Left renal cortex interstitium (tissue), 4 donors: ENCODE measurements at places on chromosomes 16 and 17.

DNA sequence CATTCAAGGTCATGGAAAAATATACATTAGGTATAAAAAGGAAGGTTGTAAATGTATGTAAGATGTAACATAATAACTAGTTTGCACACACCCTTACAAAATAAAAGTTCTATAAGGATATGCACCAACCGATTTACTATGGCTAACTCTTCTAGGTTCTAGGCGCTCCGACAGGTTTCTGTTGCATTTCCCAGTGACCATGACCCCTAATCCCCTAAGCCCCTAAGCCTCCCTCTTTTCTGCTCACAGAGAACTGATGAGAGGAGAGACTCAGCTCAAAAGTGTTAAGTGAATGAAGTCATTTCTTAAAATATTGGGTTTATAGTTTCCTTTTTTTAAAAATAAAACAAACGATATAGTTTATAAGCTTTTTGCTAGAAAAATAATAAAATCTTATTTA, 30.0 kb upstream of the HEATR6 start:
- no peak for DNase-seq

DNA sequence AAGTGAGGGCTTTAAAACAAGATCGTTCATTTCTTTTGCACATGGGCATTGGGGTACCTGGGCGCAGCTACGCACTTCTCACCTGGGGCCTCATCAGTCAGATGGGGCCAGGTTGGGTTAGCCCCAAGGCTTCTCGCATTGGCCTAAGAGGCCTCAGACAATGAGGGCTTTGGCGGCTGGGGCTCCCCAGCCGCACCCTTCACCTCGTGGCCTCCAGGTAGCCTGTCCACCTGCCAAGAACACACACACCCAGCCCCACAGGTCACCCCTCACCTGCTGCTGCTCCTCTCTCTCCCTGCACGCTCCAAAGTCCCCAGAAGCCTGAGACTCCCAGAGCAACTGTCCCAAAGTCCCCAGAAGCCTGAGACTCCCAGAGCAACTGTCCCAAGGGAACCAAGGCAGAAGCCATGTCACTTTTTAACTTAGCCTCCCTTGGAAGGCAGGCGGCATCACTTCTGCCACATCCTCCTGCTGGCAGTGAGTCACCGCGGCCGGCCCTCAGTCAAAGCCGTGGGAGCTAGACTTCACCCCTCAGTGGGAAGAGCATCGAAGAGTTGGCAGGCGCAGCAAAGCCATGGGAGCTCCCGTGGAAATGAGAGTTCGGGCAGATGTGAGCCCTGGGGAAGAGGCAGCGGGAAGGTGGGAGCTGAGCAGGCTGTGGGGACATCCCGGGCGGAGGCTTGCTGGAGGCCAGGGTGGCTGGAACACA, 78.9 kb upstream of the PLCG2 start:
- DNase-seq: no peak

DNA sequence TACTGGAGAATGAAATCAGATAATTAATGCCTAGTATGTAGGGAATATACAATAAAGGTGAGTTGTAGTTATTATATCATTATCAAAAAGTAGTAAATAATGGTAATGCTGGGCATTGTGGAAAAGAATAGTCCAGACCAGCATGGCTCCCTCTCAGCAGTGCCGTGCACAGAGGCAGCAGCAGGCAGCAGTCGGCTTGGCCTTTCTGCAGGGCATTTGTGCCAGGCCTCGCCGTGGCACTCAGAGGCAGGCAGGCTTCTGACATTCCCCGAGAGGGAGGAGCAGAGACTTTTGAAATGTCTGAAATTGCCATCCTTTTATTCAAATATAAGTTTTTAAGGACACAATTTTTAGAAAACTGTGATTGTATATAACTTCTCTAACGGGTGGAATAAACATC, 15.0 kb downstream of the KIAA0513 start:
- no peak for DNase-seq

DNA sequence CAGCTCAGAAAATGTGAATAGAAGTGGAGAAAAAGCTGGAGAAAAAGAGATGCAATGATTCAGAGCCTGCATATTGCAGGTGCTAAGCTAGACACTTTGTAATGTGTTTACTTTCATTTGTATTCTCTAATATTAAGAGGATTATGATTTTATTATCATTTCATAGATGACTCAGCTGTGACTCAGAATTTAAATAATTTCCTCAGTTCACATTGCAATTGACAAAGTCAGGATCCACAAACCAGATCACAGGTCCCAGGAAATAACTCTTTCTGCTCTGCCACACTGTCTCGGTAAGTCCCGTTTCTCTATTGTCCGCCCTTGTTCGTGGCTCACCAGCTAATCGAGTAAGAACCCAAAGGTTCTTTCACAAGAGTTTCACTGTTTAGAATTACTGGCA, 235.4 kb upstream of the MON1B start:
- no peak for DNase-seq

DNA sequence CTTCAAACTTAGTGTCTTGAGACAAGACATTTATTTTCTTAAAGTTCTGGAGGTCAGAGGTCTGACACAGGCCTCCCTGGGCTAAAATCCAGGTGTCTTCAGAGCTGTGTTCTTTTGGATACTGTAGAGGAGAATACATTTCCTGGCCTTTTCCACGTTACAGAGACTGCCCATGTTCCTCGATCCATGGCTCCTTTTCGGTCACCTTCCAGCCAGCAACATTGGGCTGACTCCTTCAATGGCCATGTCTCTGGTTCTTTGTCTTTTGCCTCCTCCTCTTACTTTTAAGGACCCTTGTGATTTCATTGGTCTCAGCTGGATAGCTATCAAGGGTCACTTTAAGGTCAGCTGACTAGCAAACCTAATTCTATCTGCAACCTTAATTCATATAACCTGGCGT, 212.4 kb downstream of the WWOX start:
- DNase-seq: no peak

DNA sequence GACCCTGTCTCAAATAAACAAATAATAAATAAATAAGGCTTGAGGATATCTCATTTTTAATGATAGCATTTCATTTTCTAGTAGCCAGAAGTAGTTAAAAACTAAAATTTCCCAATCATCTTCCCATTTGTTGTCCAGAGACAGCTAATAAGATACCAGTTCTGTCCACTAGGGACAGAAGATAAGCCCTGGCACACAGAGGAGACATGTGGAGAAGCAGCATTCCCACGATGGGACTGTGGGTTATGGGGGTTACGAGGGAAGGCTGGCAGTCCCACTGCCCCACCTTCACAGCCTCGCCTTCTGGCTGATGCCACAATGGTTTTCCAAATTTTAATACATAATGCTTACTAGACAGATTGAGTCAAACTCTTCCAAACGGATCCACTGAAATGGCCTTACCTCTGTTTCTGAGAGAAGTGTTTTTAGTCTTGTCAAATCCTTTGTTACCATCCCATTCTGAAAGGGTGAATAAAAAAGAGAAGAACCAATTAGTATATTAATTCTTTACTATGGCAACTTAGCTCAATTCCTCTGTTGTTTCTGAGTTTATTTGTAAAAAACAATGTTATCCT, 44.2 kb downstream of the HELZ start:
- no peak for DNase-seq

DNA sequence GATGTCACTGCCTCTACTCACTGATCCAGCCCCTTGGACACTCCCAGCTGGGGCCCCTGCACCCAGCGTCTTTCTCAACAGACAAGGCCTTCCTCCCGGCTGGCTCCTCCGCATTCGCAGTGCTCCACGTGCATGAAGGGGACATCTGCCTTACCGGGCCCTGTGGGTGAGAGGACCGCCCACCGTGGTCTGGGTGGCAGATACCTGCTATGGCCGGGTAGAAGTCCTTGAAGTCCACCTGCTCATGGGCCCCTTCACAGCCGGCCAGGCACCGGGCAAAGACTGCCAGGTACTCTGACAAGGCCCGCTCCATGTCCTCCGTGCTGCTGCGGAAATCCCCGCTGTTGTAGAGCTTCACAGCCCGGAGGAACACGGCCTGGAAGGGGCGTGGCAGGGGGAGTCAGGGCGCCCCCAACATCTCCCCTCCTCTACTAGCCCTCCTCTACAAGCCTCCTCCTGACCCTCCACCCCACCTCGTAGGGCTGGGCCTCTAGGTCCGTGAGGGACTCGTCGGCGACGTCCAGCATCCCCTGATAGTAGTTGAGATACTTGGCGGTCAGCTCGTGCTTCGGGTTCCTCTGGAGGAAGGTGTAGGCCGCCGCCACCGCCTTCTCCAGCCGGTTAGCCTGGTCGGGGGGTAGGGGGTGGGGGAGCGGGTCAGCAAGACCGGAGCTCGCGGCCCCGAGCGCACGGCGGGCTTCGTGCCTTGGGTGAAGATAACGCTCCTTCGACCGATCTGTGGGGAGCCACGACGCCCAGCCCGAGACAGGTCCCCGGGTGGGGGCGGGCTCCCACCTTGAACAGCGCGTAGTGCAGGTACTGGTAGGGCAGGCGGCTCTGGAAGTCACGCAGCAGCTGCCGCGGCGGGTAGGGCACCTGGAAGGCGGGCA, 845 bp downstream of the P3H4 start:
- no peak for DNase-seq

DNA sequence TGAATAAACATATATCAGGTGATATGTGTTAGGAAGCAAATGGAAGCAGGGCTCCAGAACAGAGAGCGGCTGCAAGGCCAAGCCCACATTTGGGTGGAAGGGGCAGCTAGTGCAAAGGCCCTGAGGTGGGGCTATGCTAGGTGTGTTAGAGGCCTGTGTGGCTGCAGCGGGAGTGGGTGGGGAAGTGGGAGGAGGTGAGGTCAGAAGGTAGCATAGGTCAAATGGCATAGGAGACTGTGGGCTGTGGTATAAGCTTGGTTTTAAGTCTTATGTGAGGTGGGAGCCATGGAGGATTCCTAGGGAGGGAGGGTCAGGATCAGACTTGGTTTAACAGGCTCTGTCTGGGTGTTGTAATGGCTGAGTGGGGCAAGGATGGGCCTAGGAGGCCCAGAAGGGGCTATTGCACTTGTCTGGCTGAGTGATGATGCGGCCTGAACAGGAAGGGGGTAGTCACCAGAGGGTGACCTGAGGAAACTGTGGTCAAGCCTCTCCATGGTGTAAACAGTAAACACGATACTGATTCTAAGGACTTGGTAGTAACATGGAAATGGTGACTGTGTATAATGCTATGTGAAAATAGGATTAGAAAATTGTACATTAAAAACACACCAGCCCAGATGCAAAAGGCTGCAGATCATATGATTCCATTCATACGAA, 31.1 kb downstream of the RAI1 start:
- DNase-seq: no peak

DNA sequence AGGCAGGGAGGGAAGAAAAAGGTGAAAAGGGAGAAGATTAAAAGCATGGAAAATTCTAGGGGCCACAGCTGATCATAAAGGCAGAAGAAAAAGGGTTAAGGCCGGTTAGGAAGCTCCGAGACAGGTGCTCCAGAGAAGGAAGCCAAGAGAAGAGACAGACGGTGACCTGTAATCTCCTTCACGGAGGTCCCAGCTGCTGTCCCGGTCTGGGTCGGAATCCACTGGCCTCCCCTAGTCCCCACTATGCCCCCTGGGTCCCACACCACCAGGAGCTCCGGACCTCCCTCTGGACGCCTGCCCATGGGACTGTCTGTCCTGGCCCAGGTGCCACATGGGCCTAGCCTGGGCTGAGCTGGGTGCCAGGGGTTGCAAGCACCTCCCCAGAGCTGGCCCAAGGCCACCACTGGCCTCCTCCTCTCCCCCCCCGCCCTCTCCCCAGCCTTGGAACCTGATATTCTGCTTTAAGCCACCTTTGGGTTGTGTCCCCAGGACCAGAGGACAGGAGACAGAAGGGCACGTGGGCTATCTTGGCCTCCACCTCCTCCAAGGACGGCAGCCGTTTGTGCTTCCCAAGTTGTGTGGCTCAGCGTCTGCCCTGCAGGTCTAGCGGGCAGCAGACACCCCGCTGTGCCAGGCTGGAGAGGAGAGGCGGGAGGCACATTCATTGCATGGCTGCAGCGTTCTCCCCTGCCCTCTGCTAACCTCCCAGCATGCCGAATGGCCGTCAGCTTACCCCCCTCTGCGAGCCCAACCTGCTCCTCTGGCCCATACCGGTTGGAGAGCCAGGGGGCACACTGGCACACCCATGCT, 102.4 kb downstream of the ENGASE start:
- DNase-seq: no peak

- DNase-seq: peak; percentile 68
These were observed 124.5 kb upstream of the ZFHX3 start for GRCh38 chr16:73172241-73172972.

- DNase-seq: peak; percentile 17
These were observed 577 bp downstream of the TTC19 start for GRCh38 chr17:15999974-16000827.

GRCh38 chr17:33055171-33055611, 63.5 kb downstream of the SPACA3 start:
- no peak for DNase-seq
